ENCODE measurements at places on chromosomes 6 and 20.

- no peak for DNase-seq
These were observed 571.5 kb downstream of the UTRN start for GRCh38 chr6:144856622-144857021.

GRCh38 chr6:20744911-20745557, 210.8 kb downstream of the CDKAL1 start:
- DNase-seq: no peak

DNA sequence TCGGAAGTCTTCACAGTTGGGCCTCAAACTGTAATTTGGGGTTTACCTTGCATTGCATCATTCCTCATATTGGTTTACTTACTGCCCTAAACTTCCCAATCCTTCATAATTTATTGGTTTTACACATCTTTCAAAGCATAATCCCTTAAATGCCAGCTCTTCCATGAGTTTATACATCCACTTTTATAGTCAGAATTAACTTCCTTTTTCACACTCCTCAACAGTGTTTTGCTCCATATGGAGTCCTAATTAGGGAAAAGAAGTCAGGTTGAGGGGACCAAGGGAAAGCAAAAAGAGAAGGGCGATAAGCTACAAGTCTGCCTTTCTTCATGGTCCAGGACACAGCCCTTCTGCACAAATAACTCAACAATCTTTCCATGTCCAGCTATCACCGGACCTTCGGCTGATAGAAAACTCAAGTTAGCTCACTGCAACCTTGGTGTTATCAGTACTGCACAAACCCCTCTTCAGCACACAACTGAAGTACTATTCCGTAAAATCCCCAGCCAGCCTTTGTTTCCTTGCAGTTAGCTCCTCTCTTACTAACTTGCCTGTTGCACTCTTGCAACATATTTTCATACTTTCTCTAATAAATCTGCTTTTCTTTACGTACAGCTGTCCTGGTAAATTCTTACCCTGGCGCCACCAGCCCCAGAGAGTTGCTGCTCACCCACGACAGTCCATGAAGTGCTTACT, 2.0 kb downstream of the EEF1E1 start:
- no peak for DNase-seq

- no peak for DNase-seq
These were observed 15.0 kb downstream of the OR2B3 start for GRCh38 chr6:29071831-29072723.

- no peak for DNase-seq
These were observed 59.1 kb upstream of the NEDD9 start for GRCh38 chr6:11291582-11291981.

- DNase-seq: no peak
These were observed 287.0 kb upstream of the RIMS1 start for GRCh38 chr6:71599359-71599758.

- DNase-seq: no peak
These were observed 129.3 kb upstream of the CD93 start for GRCh38 chr20:23215344-23215995.

- DNase-seq: no peak
These were observed 406.1 kb upstream of the HSF2 start for GRCh38 chr6:121993362-121993761.

GRCh38 chr6:101534386-101534785, 140.9 kb downstream of the GRIK2 start:
- DNase-seq: no peak

DNA sequence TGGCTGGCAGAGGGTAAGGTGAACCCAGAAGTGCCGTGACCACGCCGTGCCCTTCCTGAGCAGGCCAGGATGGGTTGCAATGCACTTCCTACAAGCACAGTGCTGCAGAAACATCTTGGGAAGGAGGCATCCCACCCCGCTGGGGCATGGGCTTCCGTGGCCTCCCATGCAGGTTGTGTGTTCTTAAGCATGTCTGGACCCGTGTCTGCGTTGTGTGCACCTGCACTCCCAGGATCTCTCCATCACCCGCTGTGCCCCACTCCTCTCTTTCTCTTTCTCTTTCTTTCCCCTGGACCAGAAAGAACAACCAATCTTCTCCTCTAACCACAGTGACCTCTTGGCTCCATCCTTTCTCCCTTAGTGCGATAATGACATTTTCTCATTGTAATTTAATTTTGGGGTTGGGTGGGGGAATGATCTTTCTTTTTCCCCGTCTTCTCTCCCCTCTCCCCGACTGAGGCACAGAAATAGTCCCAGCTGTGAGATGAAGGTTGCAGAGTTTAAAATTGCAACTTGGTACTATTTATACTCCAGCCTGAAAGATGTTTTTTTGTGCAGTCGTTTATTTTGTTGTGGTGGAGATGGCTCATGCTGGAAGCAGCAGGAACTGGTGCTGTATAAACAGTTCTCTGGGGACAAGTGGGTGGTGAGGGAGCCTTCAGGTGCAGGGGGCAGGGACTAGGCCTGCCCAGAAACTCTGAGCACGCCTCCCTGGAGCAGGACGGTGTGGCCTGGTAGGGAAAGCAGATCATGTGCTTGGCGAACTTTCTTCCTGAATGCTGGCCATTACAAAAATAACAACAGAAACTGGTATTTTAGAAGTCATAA, 20.5 kb downstream of the BCAS4 start:
- no peak for DNase-seq

GRCh38 chr6:134322216-134322615, 4.3 kb upstream of the SGK1 start:
- DNase-seq: no peak

DNA sequence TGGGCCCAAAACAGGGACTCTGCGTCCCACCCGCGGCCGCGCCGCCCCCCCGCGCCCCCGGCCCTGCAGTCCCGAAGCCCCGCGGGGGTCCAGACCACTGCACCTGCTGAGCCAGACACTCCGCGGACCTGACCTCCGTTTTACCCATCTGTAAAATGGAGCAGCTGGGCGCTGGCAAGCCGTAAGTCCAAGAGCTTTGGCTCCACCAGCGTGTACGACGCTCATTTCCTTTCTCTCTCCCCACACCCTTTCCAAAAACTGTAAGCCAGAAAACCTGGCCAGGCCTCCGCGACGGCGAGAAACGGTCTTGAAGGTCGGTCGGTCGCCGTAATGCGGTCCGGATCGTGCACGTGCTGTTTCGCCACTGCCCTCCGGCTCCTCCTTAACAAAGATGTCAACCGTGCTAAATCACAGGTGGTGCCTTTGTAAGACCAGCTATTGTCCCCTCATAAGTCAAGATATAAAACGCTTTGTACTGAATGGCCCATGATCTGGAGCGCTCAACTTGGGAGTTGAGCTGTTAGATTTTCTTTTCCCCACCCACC, 7.8 kb upstream of the NR2E1 start:
- no peak for DNase-seq

- no peak for DNase-seq
These were observed 15.1 kb downstream of the BMP7 start for GRCh38 chr20:57251344-57251743.

GRCh38 chr6:87243812-87244211, 78.6 kb upstream of the SMIM8 start:
- no peak for DNase-seq

DNA sequence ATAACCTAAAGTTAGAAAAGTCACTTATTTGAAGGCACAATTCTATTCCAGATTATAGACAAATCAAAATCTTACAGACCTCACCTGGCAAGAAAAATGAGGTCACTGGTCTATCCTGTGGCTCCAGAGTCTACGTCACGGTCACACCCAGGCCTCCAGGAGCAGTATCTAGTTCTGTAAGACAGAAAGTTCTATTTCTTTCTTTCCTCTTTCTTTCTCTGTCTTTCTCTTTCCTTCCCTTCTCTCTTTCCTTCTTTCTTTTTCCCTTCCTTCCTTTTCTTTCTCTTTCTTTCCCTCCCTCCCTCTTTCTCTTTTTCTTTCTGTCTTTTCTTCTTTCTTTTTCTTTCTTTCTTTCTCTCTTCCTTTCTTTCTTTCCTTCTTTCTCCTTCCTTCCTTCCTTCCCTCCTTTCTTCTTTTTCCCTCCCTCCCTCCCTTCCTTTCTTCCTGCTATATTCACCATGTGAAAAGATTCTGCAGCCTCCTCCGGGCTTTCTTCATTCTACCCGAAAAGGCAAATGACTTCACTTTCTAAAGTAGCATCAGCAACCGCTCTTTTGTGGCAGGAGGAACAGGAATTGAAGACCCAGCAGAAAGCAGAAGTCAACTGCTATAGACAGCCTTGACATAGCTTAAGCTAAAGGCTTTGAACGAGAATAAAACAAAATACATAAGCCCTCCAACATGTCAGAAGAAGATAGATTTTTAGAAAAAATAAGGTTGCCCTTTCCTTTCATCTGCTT, 83.9 kb upstream of the SIRPG start:
- no peak for DNase-seq

DNA sequence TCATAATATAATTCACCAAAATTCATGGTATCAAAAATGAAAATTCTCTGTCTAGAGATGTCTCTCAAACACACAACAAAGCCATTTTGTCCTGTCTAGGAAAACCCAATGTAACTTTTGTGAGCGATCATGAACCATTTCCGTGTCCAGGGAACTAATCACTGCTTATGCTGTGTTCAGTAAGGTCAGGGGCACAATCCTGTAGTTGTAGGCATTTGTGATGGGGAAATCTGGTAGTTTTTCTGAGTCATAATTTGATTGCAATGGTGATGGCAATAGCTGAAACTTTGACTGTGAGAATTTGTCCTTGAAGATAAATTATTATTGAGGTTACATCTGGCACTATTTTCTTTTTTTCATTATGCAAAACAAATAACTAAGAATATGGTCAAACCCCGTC, 21.0 kb upstream of the GCLC start:
- DNase-seq: no peak

- no peak for DNase-seq
These were observed 23.0 kb downstream of the PRR18 start for GRCh38 chr6:166285233-166285632.

DNA sequence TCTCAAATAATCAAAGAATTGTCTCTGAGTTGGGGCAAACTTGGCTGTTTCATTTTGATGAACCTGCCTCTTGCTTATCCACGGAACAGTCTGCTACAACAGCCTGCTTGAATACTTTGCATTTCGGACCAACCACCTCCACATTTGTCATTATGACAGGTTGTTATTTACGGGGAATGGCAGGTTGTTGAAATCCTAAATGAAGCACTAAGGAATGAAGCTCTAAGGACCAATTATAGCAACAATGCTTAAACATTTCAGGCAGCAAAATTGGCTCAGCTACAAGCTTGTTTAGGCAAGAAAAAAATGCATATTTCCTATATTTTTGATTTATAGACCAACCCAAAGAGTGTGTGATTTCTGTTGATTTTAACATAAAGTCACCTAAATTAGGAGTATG, 84.5 kb downstream of the MAP3K7 start:
- DNase-seq: no peak

GRCh38 chr6:117771403-117771802, 96.1 kb downstream of the NUS1 start:
- no peak for DNase-seq

DNA sequence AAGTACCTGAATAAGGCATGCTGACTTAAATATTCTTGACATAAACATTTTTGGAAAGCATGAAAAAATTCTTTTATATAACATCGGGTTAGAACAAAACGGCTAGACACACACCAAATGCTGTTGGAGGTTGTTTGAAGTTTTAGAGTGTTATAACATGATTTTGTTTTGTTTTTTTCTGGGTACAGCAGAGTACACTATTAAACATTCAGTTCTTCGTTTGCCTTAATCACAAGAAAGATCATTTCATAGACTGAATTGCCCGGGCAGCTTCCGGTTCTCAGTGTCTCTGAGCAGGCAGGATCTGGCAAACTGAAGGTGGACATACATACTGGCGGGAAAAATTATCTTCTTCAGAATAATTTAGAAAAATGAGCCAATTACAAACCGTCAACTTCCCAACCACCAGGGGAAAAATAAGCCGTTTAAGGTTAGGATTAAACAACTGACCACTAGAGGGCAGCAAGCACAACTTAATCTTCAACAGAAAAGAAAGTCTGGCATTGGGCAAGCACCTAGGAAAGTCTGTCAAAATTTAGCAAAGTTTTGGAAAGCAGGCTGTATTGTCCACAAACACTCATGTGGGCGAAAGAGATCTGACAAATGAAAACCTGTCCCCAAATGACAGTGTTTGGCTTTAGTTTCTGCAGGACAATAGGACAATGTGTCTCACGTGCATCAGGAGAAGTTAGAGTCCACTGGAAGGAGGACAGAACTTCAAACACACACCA, 15.0 kb downstream of the ZNF217 start:
- peak; percentile 68 for DNase-seq

- no peak for DNase-seq
These were observed 217.1 kb upstream of the MAP3K7 start for GRCh38 chr6:90803956-90804355.

DNA sequence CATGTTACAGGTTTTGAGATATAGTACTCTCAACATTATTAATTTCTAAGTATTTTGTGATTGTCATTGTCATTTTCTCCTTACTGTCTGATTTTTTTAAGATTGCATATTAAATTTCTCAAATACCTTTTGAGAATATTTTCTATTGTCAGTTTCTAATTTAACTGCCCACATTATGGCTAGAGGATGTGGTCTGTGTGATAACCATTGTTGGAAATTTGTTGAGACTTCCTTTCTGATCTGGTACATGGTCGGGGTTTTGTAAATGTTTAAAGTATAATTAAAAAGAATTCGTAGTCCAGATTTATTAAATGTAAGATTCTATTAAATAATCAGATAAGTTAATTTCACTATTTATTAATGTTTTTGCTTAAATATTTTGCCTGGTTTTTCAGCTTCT, 60.1 kb downstream of the SLX4IP start:
- no peak for DNase-seq

DNA sequence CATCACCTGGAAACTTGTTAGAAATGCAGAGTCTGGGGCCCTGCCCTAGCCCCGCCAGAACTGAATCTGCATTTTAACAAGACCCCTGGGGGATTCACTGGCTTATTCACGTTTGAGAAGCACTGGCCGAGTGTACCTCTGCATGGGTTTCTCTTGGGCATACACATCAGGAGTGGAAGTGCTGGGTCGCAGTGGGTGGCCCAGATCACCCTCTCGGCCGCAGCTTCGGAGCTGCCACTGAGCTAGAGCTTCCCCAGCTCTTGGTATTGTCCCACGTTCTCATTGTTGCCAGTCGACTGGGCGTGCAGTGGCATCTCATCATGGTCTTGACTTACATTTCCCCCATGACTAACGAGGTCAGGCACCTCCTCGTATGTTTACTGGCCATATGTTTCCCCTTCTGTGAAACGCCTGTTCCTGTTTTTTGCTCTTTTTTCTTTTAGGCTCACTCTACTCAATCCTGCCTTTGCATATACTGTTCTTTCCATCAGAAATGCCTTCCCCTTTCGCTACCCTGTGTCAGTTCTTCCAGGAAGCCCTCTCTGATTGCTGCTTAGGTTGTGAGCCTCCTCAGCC, 3.0 kb upstream of the DLGAP4 start:
- no peak for DNase-seq

All from activated CD4-positive, alpha-beta T cell treated with anti-CD3 and anti-CD28 coated beads for 4 hours (primary cell).